ENCODE measurements at places on chromosomes 2 and 18. TPM values are rescaled to one million over a fixed set of nuclear protein-coding genes. Genes with fewer than 3 reads are reported as not detected.

The TRMT61B gene
- total RNA-seq: 16.8 TPM

The ITGA4 gene
- total RNA-seq: 9.2 TPM

The RESP18 gene
- not detected for total RNA-seq

The ALPG gene
- not detected for total RNA-seq

The FBLN7 gene
- total RNA-seq: 1.2 TPM

The DNAJC5G gene
- total RNA-seq: 1.0 TPM

The NAT8 gene
- not detected for total RNA-seq

The C2orf80 gene
- not detected for total RNA-seq

DNA sequence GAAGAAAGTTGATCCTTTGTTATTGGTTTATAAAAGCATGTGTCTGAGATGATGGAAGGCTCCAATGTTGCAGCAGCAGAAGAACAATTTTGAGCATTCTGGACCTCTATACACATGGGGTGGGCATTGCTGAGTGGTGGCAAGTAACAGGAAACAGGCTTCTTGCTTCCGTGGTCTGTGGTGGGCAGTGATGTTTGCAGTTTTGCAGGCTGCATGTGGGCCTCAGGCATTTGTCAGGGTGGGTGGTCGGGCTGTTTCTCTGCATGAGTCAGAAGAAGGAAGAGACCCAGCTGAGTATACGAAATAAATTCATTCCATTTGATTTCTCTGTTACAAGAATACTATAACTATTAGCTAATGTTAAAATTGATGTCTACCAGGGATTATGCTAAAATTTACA, 239.5 kb upstream of the COL3A1 start:
- no peaks in the 10 kb centered on the region for H3K36me3 ChIP-seq
- no peaks in the 10 kb centered on the region for H3K4me1 ChIP-seq
- H3K27me3 ChIP-seq: no peaks in the 10 kb centered on the region
- no peak overlapping the region for H3K27ac ChIP-seq
- H3K4me3 ChIP-seq: no peak overlapping the region
- no peak for DNase-seq

- H3K36me3 ChIP-seq: no peaks in the 10 kb centered on the region
- no peak overlapping the region for H3K4me3 ChIP-seq
- no peaks in the 10 kb centered on the region for H3K4me1 ChIP-seq
- no peak for DNase-seq
Measured at GRCh38 chr2:238574490-238575271, 148.0 kb downstream of the ASB1 start.

GRCh38 chr2:106208399-106208798, 14.3 kb upstream of the UXS1 start:
- no peak overlapping the region for H3K4me3 ChIP-seq
- H3K36me3 ChIP-seq: no peaks in the 10 kb centered on the region
- no peak overlapping the region for H3K27ac ChIP-seq
- no peak for DNase-seq
- H3K4me1 ChIP-seq: no peaks in the 10 kb centered on the region

- H3K27me3 ChIP-seq: no peaks in the 10 kb centered on the region
- H3K36me3 ChIP-seq: no peaks in the 10 kb centered on the region
- no peaks in the 10 kb centered on the region for H3K4me1 ChIP-seq
- DNase-seq: no peak
Measured at GRCh38 chr2:228417526-228417925, 236.0 kb upstream of the SPHKAP start.

- no peak overlapping the region for H3K27ac ChIP-seq
- DNase-seq: no peak
- H3K4me3 ChIP-seq: no peak overlapping the region
- no peaks in the 10 kb centered on the region for H3K36me3 ChIP-seq
- H3K27me3 ChIP-seq: no peaks in the 10 kb centered on the region
Measured at GRCh38 chr2:117273009-117273671, 541.4 kb upstream of the DDX18 start.

DNA sequence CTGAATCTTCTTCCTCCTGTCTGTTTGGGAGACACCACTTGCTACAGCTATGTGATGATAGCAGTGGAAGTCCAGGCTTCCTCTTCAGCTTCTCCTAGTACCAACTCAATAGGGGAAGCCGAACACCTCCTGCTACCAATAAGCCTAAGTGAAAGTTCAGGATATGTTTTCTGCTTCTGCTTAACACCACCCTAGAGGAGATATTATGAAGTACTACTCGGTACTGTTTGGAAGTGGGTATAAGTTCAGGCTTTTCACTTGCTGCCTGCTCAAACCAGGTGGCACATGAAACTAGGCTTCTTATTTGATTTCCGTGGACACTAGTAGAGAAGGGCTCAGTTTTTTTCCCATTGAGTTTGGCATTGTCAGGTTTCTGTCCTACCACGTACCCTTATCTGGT, 99.8 kb downstream of the PTPN4 start:
- H3K27me3 ChIP-seq: no peaks in the 10 kb centered on the region
- DNase-seq: no peak
- no peaks in the 10 kb centered on the region for H3K36me3 ChIP-seq
- H3K4me1 ChIP-seq: peaks cover 22% of the 10 kb centered on the region
- no peak overlapping the region for H3K27ac ChIP-seq
- H3K4me3 ChIP-seq: no peak overlapping the region

DNA sequence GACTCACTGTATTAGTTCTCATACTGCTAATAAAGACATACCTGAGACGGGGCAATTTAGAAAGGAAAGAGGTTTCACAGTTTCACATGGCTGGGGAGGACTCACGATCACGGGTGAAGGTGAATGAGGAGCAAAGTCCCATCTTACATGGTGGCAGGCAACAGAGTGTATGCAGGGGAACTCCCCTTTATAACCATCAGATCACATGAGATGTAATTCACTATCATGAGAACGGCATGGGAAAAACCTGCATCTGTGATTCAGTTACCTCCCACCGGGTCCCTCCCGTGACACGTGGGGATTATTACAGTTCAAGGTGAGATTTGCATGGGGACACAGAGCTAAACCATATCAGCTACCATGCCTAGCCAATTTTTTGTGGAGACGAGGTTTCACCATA, 168.2 kb downstream of the NEDD4L start:
- no peak for DNase-seq
- no peak overlapping the region for H3K4me3 ChIP-seq
- no peaks in the 10 kb centered on the region for H3K36me3 ChIP-seq
- H3K27me3 ChIP-seq: no peaks in the 10 kb centered on the region

DNA sequence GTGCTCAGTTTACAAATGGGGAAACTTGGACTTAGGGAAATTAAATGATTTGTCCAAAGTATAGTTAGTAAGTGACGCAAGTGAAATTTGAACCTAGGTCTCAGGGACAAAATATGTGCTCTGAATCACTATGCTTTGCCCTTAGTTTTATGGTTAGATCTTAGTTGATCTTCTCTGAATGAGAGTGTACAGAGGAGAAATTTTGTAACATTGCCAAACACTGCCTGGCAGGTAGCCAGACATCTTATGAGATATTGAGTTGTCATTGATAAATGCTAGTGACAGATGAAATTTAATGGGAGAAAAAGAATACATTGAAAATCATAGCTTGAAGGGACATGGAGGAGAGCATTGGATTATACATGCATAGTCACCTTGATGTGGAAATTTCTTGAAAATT, 91.4 kb downstream of the GALNT1 start:
- no peaks in the 10 kb centered on the region for H3K4me1 ChIP-seq
- DNase-seq: no peak
- H3K36me3 ChIP-seq: no peaks in the 10 kb centered on the region
- no peak overlapping the region for H3K27ac ChIP-seq
- H3K4me3 ChIP-seq: no peak overlapping the region

DNA sequence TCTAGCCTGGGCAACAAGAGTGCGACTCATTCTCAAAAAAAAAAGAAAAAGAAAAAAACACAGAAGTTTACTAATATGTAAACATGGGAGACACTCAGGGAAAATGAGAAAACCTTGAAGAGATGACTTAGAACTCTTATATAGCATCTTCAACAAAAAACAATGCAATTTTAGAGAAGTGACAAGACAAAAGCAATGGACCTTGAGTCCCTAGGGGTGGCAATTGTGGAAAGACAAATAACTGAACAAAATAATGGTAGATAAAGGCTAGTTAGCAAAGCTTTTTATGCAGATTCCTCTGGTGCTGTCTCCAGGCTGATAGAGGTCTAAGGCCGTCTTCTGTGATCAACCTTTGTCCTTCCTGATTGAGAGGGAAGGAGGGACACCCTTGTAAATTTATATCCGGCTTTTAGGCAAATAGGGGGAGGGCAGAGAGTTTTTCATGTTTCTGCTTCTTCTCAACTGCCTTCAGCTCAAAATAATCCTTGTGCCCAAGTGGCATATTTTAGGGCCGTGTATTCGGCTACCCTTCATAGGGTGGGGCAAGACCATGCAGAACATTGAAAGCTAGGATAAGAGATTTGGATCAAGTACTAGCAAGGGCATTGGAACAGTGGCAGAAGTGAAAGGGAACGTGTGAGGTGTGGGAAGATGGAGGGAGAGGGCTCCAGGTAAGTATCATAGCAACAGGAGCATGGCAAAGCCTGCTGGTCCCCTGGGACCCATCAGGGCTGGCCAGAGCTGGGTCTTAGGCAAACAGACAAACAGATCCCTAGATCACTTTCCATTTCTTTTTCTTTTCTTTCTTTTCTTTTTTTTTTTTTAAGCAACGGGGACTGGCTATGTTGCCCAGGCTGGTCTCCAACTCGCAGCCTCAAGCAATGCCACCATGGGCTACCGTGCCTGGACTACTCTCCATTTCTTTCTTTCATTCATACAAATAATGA, 116.2 kb upstream of the STPG4 start:
- no peaks in the 10 kb centered on the region for H3K27me3 ChIP-seq
- peak overlapping the region; percentile 65 for H3K27ac ChIP-seq
- no peak for DNase-seq
- H3K4me1 ChIP-seq: peaks cover 34% of the 10 kb centered on the region
- no peaks in the 10 kb centered on the region for H3K36me3 ChIP-seq

Data from heart right ventricle (tissue), 16 donors.